Inflammatory macrophage treated with lipopolysaccharide for 4 hours (primary cell): ENCODE measurements at places on chromosomes 12 and 14.

DNA sequence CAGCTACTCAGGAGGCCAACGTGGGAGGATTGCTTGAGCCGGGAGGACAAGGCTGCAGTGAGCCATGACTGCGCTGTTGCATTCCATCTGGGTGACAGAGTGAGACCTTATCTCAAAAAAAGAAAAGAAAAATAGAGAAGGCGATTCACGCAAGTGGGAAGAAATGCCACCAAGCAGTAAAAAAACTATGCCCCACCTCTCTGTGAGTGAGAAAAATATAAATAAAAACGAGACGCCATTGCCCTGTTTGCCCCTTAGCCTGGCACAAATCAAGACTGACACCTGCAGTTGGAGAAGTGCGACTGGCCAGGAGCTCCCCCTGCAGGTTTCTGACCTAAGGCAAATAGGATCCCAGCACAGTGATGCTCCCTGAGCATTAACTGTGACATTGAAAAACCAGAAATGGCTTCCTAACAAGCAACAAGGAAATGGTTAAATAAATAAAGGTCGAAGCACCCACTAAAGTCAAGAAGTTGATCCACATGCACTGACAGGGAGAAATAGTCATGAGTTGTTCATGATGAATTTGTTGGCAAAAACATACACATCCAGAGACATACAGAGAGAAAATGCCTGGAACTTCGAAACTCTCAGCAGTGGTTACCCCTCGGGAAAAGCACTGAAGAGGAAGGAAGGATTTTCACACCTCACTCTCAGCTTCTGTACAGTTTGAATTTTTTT, 21.1 kb downstream of the GSC start:
- no peak for DNase-seq

DNA sequence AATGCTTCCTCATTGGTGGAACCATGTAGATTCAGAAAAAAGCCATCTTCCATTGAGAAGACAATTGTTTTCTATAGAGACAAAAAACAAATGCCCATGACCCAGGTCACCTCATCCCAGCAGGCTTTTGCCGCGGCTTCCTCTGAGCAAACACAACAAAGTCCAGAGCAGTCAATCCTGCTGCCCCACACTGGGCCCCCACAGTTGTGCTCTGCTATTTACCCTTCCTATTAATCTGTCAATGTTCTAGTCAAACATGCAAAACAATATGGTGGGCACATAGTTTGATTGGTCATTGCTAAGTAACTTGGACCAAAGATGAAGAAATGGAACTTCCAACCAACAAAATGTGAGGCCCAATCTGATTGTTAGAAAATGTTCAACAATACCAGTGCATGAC, 20.7 kb downstream of the C12orf42 start:
- no peak for DNase-seq

DNA sequence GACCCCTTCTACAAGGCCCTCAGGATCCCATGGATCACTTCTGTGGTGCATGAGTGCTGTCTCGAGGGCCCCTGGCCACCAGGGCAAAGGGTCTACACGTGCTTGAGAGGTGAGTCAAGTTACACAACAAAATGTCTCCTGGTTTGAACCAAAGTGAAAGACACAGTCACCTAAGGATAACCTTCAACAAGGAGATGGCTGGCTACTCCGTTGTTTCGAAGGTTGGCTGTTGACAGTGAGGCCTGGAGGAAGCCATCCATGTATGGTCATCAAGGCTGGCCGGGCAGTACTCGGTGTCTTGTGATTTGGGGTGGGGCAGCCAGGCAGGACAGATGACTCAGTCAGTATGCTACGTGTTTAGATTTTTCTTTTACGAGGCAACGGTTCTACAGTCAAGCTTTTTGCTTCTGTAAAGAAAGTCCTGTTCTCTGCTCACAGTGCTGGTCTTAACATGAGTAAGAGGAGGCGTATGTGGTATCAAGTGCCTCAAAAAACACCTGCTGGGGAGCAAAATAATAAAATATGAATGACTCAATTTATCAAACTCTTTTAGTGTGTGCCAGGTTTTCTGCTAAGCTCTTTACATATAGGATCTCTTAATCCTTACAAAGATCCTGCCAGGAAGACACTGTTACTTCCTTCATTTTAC, 18.0 kb upstream of the NT5DC3 start:
- peak; percentile 71 for DNase-seq

DNA sequence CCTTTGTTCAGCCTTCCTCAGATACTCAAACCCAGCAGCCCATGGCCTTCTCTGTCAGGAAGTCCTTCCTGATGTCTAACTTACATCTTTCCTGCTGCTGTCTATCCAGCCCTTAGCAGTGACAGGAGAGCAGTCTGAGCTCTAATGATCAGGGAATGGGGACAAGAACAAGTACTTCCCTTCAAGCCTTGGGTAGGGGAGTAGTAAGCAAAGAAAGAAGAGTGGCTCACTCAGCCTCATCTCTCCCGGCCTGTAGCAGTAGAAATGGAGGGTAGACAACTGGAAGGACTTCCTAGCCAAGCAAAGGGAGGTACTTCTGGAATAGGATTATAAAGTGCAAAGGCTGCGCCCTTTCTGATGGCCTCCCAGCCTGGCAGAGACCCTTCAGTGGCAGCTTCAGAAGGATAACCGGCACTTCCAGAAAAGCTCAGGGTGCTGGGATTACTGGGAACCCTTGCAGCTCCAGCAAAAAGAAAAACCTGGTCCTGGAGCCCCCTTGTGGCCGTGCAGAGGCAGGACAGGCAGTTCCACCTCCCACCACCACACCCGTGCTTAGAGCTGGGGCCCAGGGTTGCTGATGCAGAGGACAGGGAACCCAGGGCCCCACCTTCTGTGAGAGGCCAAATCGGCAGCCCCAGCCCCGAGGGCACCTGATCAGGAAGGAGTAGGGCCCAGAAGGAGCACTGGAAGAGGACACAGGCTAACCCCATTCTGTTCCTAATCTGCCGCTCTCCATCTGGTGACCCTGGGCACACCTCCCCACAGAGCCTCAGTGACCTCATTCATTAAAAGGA, 12.4 kb upstream of the SMUG1 start:
- peak; percentile 60 for DNase-seq

- DNase-seq = no peak
Observed at GRCh38 chr14:52949711-52950409, 990 bp downstream of the FERMT2 start.

DNA sequence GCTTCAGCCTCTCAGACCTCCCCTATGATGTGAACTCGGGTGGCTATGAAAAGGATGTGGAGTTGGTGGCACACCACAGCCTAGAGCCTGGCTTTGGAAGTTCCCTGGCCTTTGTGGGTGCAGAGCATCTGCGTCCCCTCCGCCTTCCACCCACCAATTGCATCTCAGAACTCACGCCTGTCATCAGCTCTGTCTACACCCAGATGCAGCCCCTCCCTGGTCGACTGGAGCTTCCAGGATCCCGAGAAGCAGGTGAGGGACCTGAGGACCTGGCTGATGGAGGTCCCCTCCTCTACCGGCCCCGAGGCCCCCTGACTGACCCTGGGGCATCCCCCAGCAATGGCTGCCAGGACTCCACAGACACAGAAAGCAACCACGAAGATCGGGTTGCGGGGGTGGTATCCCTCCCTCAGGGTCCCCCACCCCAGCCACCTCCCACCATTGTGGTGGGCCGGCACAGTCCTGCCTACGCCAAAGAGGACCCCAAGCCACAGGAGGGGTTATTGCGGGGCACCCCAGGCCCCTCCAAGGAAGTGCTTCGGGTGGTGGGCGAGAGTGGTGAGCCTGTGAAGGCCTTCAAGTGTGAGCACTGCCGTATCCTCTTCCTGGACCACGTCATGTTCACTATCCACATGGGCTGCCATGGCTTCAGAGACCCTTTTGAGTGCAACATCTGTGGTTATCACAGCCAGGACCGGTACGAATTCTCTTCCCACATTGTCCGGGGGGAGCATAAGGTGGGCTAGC, 7.0 kb upstream of the RPS26 start:
- DNase-seq = no peak

DNA sequence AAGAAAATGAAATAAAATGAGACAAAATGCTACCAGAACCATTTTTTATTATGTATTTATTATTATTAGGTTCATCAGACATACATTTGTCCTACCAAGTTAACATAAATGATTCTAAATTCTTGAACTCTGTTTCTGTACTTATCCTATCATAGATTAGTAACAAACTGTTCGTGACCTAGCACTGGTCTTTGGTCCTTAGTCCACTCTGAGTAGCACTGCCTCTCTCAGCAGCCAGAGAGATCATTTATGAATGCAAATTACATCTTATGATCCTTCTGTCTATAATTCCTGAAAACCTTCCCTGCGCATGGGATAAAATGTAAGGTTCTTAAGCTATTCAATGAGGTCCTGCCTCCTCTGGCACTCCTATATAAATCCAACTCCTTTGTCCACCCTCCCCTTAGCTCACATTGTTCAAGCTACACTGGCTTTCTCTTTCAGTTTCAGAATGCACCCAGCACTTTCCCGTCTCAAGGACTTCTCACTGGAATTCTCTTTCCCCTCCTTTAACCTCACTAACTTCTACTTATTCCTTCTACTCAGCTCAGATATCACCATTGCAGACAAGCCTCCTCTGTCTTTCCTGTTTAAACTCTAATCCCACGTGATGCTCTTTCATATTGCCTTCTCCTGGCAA, 17.1 kb downstream of the PDZRN4 start:
- DNase-seq = peak; percentile 6

DNA sequence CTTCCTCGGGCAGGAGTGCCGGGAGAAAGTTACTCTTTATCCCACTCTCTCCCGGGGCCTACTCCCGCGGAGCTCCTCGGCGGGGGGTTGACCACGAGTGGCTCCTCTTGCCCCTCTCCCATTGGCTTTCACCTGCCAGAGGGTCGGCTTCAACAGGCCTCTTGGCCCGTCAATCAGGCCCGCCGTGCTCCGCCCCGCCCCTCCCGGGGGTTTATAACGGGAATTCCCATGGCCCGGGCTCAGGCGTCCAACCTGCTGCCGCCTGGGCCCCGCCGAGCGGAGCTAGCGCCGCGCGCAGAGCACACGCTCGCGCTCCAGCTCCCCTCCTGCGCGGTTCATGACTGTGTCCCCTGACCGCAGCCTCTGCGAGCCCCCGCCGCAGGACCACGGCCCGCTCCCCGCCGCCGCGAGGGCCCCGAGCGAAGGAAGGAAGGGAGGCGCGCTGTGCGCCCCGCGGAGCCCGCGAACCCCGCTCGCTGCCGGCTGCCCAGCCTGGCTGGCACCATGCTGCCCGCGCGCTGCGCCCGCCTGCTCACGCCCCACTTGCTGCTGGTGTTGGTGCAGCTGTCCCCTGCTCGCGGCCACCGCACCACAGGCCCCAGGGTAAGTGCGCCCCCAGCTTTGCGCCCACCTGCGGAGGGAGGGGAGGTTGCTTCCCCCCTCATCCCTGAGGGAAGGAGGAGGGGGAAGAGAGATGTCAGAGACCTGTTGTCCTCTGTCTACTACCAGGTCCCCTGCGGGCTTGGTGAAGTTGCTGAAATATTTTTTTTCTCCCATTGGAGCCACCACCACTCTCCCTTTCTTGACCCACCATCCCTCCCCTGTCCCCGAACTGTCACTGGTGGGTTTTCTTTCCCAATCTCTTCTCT, at the start of gene SMOC1:
TSS of gene SMOC1 (plus strand) at position 242 of the 869 bp plus-strand sequence. CDS start at position 505, 263 bp downstream.
- no peak for DNase-seq

GRCh38 chr12:10736463-10736862, 13.3 kb upstream of the YBX3 start:
- no peak for DNase-seq

DNA sequence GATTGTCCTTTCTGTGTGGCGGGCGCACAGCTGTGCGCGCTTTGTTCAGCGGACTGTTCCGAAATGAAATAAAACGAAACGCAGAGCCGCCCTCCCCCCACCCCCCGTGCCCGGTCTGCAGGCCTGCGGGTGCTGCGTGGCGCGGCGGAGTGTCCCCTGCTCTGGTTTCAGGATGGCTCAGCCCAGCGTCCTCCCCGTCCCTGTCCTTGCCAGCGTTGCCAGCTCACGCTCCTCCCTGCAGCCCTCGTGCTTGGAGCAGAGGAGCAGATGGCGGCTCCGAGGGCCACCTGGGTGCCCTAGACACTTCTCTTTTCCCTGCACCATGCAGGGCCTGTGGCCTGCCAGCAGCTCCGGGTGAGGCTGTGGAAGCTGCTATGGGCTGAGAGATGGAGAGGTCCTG, 17.5 kb upstream of the BEGAIN start:
- no peak for DNase-seq

DNA sequence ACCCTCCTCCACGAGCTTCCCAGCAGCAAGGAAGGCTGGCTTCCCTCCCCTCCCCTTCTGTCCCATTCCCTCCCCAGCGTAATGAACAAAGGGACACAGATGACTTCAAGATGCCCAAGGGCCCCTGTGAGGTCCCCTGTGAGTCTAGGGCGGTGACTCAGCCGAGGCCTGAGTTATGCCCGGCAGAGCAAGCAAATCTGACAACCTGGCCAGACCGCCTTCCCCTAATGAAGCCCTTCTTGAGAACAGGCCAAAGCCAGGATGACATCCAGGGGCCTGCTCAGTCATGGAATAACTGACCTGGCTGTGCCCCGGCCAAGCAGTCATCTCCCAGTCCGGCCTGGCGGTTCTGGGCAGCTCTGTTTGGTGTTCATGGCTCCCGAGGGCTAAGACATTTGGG, 89.2 kb downstream of the DICER1 start:
- no peak for DNase-seq

DNA sequence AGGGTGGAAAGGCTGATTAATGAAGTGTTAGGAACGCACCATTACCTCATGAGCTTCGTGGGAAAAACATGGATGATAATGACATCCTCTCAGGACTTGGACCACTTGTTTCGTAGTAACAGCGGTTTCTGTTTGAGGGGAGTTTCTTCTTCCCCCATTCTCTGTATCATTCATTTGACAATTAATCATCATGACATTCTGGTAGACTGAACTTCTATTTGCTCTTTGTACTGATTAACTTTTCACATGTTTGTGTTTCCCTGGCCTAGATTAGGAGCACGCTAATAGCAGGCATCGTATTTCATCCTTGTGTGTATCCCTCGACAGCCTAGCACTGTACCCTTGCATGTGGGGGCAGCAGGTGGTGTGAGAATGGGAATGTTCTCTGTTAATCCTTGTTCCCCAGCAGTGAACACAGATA, 8.0 kb downstream of the LRRC74A start:
- no peak for DNase-seq

DNA sequence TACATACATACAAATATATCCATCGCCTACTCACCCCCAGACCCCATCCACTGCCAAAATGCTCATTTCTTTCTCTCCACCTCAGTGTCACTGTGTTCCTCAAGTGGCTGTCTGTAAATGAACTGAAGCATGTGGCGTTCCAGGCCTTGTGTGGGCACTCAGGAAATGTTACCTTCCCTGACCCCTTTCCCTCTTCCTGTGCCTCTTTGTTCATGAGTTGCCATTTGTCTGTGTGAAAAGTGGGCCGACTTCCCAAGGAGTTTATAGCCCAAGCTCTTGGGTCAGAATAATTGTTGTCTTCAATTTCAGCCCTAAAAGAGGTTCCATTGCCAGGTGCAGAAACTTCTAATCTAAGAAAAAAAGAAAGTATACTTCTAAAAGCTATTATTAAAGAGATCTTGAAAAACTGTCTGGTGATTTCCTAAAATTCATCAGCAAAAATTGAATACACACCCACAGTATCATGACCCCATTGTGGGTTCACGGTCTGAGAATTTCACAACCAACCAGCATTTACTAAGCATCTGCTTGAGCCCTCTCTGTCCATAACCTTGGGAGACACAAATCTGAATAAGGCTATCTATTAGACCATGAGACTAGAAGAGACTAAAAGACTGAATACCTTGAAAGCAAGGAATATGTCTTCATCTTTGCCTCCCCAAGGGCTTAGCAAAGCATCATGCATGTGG, 201.4 kb upstream of the EEA1 start:
- peak; percentile 57 for DNase-seq

GRCh38 chr12:115230606-115231005, 546.6 kb upstream of the TBX3 start:
- no peak for DNase-seq

GRCh38 chr14:61090432-61091216, 109.6 kb downstream of the SLC38A6 start:
- DNase-seq = peak; percentile 81

GRCh38 chr12:67572492-67572891, 76.1 kb upstream of the DYRK2 start:
- DNase-seq = no peak
